ENCODE measurements at places on chromosomes 4 and X. TPM values are rescaled to one million over a fixed set of nuclear protein-coding genes. Genes with fewer than 3 reads are reported as not detected.

DNA sequence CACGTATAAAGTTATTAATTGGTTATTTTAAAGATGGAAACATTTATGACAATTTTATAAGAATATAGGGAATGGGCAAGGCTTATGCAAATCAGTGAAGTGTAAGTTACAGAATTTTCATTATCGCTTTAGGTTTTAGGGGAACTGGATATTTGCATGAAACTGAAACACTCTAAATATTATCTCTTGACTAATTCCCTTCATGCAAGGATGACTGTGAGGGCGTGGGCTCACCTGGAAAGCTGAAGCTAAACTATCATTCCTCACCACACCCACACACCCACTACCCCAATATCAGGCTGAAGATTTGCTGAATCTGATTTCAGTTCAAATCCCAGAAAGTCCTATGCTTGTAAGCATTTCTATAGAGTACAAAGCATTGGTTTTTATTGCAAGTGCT, 81.7 kb upstream of the ARHGAP24 start:
- no peaks in the 10 kb centered on the region for H3K4me1 ChIP-seq
- no peaks in the 10 kb centered on the region for H3K27me3 ChIP-seq
- DNase-seq = no peak
- no peaks in the 10 kb centered on the region for H3K36me3 ChIP-seq
- H3K27ac ChIP-seq = no peak overlapping the region
- no peak overlapping the region for H3K4me3 ChIP-seq

GPR143 gene
- not detected for total RNA-seq

DNA sequence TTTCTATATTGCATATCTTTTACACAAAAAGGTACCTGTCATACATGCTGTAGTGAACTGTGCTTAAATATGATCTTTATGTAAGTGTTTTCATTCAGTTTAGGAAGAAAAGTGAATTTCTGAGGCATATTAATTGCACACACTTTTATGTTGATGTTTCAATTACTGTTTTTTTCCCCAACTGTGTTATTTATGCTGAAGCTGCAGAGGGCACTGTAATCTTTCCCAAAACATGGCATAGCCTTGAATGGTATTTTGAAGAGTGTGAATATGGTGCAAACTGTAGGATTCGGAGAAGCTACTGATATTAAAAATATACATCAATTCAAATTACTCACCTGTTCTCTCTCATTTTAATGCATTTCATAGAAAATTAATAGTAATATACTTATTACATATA, 6.0 kb upstream of the CENPE start:
- no peaks in the 10 kb centered on the region for H3K36me3 ChIP-seq
- H3K4me3 ChIP-seq = no peak overlapping the region
- H3K27me3 ChIP-seq = peaks cover 14% of the 10 kb centered on the region
- DNase-seq = no peak
- peaks cover under 1% of the 10 kb centered on the region for H3K4me1 ChIP-seq
- no peak overlapping the region for H3K27ac ChIP-seq

SUPT20HL2 gene
- not detected for total RNA-seq

- no peaks in the 10 kb centered on the region for H3K27me3 ChIP-seq
- H3K4me1 ChIP-seq = no peaks in the 10 kb centered on the region
These were observed 10.5 kb downstream of the CD99L2 start for GRCh38 chrX:150887906-150888465.

Measured in CD4-positive, CD25-positive, alpha-beta regulatory T cell (primary cell).